Coronary artery (tissue), 2 donors: ENCODE measurements at places on chromosomes 7 and 10.

DNA sequence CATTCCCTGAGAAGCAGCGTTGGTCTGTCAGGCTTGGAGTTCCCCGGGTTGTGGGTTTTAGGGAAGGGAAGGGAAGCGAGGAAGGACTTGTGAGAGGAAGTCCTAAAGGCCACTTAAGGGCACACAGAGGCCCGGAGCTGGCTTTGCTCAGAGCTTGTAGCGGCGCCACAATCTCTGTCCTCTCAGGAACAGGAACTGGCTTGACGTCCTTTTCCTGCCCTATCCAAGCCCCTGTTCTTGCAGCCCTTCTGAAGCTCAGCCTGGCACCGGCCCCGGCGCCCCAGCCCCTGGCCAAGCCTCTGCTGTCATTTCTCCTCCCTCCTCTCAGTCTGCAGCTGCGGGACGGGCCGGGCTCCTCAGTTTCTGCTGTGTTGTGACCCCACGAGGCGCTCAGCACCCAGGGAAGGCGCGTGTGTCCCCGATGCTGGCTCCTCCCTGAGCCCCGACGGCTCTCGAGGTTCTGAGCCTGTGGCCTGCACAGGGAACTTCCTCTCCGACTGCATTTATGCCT is at the start of gene GIMAP8:
Gene GIMAP8 (plus strand): TSS at position 140 of the 511 bp plus-strand sequence. CDS start 16,069 bp downstream, outside the sequence.
- no peak for DNase-seq

DNA sequence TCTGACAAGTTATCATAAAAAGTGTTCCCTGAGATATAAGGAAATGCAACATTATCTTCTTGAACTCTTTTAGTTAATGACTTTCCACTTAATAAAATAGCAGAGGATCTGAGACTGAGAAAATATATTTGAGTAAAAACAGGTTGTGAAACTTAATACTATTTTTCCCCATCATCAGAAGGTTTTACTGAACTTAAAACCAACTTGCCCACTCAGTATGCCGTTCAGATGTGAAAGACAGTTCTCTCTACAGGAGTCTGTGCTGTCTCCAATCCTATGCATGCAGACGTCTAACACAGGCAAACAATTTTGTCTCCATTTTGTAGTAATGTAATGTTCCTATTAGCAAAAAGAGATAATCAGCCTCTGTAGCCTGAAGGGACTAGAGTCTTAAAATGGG is 38.2 kb upstream of the CYP2C18 start:
- DNase-seq, result no peak

DNA sequence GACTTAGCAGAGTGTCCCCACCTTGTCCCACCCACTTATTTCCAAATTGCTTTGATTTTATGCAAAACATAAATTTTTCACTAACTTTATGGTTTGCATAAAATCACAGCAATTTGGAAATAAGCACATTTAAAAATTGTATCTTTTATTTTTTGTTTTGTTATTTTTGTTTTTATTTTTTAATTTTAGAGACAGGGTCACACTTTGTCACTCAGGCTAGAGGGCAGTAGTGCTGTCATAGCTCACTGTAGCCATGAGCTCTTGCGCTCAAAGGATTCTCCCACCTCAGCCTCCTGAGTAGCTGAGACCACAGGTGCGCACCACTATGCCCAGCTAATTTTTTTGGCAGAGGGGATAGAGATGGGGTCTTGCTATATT is 43.2 kb downstream of the APBB1IP start:
- no peak for DNase-seq

GRCh38 chr7:81478664-81479063 is 291.2 kb downstream of the HGF start:
- DNase-seq, result no peak

DNA sequence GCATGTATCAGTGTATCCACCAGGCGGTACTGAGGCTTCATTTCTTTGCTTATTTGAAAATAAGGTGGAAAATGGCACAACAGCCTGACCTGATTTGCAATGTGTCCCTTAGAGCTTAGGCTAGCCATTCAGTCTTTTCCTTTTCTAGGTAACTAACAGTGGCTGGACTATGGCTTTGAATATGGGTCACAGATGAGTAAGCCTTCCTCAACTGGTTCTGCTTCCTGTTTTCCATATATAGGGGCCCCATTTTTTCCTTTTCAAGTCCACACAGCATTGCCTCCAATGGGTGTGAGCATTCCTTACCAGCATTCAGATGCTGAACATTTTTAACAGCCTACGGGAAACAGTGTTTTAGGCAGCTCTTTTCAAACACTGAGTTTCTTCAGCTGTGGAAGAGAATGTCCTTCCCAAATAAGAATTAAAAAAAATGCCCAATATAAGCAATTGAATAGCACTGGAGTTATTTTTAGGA is 3.9 kb upstream of the ITGB1 start:
- DNase-seq, result no peak

DNA sequence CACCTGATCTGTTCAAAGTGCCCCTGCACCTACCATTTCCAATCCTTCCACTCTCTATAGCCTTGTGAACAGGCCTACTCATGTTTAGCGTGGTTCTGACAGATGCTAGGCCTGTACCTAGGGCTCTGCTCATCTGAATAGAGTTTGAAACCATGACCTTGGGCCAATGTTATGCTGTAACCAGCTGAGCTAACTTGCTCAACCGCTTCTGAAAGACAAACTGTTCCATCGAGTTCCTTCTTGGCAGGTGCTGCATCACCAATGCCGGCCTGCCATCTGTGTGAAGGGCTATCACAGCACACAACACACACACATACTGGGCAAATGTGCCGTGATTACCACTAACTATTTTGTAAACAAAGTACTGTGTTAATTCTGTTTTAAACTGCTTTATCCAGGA is 419.0 kb upstream of the GALNT17 start:
- DNase-seq, result no peak

DNA sequence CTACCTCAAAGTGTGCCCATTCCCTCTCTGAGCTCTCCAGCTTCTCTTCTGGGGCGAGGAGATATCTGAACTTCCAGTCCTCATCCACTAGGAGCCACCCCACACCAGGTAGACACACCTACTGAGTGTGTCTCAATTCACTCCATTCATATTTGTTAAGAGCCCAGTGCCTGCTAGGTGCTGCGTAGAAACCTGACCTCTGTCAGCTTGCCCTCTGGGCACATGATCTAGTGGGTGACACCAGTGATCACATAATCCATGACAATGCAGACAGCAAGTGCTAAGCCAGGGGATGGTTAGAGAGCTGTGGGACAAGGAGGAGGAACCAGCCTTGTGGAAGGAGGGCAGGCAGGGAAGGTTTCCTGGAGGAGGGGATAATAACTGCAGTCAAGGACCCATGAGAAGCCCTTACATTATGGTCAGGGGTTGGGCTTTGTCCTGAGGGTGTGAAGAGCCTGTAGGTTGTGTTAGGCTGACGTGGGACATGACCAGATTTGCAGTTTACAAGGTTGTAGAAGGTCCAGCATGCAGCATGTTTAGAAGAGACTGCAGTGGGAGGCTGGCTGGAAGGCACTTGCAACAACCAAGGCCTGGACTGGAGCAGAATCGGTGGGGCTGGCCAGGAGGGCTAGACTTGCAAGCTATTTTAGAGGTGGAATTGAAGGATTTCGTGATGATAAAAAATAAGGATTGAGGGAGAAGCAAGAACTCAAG is 81.8 kb downstream of the COL13A1 start:
- DNase-seq, result no peak

- DNase-seq, result no peak
These were observed 149.6 kb downstream of the TCF7L2 start for GRCh38 chr10:113099431-113100183.

GRCh38 chr7:88300401-88300945 is 6.2 kb downstream of the STEAP4 start:
- no peak for DNase-seq

- DNase-seq, result no peak
These were observed 94.9 kb upstream of the KCNIP2 start for GRCh38 chr10:101938305-101939007.

- peak; percentile 31 for DNase-seq
These were observed 25.7 kb downstream of the MACROH2A2 start for GRCh38 chr10:70078329-70078728.

- no peak for DNase-seq
These were observed 25.8 kb upstream of the NANOS1 start for GRCh38 chr10:119003572-119004289.

DNA sequence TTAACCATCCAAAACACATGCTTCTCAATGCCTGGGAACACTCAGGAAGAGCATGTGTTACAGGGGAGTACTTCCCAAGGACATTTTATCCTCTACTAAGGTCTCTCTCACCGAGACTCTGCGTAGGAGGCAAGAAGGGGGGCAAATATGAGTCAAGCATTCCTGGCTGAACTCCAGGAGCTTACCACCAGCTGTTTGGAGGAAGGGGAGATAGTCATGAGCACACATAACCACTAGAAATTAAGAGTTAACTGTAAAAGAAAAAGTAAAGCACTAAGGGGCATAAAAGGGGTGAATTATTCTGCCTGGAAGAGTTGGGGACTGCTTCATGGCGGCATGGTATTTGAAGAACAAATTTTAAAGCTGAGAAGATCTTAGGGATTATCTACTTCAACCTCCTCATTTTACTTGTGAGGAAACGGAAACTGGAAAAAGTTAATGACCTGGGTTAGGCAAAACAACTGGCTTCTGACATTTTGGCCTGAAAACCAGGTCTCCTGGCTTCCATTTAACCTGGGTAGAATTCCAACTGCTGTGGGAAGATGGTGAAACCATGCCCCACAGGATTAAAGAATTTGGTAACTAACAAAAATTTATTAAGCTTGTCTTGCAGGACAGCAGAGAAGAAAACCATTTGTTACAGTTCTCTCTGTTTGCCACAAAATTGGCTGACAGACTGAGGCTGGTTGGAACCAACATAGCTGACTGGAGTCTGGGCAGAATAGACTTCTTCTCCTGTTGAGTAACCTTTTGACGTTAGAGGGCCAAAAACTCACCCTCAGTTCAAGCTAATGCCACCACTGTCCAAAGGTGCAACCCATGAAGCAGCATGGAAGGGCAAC is 85.5 kb downstream of the SLC25A13 start:
- peak; percentile 80 for DNase-seq

GRCh38 chr10:24501056-24501711 is 222.5 kb downstream of the ARHGAP21 start:
- DNase-seq, result peak; percentile 57

- peak; percentile 92 for DNase-seq
These were observed 32.8 kb downstream of the IL15RA start for GRCh38 chr10:5944389-5945189.

- peak; percentile 92 for DNase-seq
These were observed at the start of gene FASTK for GRCh38 chr7:151080522-151081169. Gene FASTK (minus strand): TSS chr7:151080809. CDS start chr7:151080766, 43 bp downstream.

DNA sequence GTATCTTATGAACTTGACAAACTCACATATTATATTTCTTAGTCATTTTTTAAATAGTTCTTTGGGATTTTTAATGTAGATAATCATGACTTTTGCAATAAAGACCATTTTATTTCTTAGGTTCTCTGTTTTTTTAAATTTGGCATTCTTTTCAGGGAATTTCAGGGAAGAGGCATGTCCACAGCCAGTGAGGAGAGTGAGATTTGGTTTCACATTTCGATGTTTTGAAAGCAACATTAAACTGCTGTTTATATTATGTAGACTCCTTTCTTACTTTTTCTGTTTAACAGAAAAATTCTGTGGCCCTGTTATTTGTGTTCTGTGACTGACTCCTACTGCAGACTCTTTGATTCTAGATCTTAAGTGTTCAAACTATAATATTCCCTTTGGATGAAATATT is 153.7 kb downstream of the FAM107B start:
- no peak for DNase-seq
